Activated naive CD4-positive, alpha-beta T cell treated with anti-CD3 and anti-CD28 coated beads, Interleukin-2, amount 10 ng/mL, durations not matched to agents 5 hours and 36 hours (primary cell): ENCODE measurements at places on chromosomes 13 and 19. TPM values are rescaled to one million over a fixed set of nuclear protein-coding genes. Genes with fewer than 3 reads are reported as not detected.

The ZSCAN22 gene
- total RNA-seq: 4.6 TPM

The NXNL1 gene
- not detected for total RNA-seq

The IZUMO4 gene
- total RNA-seq: 20.1 TPM

The SLC5A5 gene
- total RNA-seq: 3.3 TPM

The CGB8 gene
- not detected for total RNA-seq

The ZNF835 gene
- total RNA-seq: 0.99 TPM

The GPR12 gene
- total RNA-seq: not detected
